ENCODE measurements at places on chromosomes 16 and 17.

DNA sequence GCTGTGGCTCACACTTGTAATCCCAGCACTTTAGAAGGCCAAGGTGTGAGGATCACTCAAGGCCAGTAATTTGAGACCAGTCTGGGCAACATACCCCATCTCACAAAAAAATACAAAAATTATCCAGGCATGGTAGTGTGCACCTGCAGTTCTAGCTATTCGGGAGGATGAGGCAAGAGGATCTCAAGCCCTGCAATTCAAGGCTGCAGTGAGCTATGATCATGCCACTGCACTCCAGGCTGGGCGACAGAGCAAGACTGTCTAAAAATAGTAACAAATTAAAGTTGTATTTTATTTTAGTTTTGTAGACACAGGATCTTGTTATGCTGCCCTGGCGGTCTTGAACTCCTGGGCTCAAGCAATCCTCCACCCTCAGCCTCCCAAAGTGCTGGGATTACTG is 18.2 kb downstream of the USP31 start:
- DNase-seq = no peak

GRCh38 chr17:69239611-69240600 is 11.3 kb upstream of the ABCA10 start:
- no peak for DNase-seq

- DNase-seq = peak; percentile 4
Observed at GRCh38 chr16:60945225-60945624, 1091.0 kb downstream of the CDH8 start.

DNA sequence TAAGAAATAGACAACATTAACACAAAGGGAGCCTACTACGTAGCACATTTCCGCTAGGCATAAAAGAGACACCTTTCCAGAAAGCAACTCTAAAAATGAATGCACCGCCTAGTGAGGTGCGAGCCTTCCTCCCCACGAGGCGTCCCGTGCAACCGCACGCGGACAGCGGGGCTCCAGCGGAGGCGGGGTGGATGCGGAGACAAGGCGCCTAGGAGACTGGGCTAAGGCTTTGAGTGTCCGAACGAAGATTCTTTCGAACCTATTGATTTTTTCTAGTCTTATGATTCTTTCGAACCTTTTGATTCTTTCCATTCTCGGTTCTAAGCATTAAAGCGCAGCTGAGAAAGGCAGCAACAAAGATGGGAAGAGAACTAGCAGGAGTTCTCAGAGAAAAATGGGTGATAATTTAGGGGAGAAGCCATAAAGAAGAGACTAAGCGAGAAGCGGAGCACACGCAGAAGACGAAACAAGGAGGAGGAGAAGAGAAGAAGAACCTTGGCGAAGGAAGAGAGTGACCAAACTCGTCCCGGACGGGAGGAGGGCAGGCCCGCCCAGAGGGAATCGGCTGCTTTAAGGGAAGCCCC is 394 bp upstream of the CPD start:
- DNase-seq = no peak

- peak; percentile 89 for DNase-seq
Observed at GRCh38 chr17:77427391-77427991, 286.7 kb downstream of the SEC14L1 start.

DNA sequence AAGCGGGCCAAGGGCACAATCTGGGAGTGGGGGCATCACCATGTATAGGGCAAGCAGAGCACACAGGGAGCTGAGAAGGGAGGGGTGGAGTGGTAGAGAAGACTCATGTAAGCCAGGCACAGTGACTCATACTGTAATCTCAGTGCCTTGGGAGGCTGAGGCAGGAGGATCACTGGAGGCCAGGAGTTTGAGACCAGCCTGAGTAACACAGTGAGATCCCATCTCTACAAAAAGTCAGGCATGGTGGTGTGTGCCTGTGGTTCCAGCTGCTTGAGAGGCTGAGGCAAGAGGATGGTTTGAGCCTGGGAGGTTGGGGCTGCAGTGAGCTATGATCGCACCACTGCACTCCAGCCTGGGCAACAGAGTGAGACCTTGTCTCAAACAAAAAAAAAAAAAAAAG is 40.8 kb downstream of the ARHGAP27 start:
- DNase-seq = no peak

DNA sequence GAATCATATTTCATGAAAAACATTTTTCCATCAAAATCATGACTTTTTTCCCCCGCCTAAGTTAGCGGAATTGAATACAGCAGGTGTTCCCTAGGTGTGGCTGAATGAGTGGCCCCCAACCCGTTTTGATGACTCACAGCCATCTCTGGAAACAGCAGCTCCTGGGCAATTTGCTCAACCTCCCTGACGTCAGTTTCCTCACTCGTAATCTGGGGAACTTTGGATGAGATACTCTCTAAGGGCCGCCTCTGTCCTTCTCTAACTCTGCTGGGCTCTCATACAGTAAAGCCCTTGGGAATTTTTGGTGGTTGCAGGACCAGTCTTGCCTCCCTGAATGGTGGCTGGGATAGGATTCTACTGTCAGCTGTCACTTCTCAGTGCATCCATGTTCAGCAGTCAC is 11.6 kb upstream of the NTN1 start:
- no peak for DNase-seq

GRCh38 chr17:57785022-57785421 is 39.9 kb upstream of the CCDC182 start:
- DNase-seq = peak; percentile 6

DNA sequence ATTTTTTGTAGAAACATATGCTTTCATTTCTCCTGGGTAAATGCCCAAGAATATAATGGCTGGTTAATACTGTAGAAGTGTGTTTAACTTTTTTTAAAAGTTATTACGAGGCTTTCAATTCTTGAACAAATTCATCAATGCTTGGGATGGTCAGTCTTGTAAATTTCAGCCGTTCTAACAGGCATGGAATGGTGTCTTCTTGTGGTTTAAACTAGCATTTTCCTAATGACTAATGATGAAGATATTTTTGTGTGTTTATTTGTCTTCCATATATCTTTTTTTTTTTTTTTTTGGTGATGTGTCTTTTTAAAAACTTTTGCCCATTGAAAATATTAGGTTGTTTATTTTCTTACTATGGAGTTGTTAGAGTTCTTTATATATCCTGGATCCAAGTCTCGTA is 67.1 kb downstream of the MGAT5B start:
- no peak for DNase-seq

DNA sequence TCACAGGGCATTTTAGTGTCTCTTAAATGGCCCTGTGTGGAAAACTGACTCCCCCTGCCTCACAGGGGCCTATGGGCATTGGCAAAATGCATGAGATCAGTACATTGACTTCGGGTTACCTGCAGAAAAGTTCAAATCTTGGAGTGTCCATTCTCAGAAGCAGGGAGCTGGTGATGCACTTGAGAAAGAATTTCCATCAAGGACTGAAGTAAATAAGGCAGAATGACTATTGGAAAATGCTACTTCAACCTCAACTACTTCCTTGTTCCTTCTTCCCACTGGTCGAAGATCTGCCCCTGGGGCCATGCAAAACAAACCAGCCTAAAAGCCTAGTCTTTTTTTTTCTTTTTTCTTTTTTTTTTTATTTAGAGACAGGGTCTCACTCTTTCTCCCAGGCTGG is 13.8 kb upstream of the GSDMA start:
- no peak for DNase-seq

- no peak for DNase-seq
Observed at GRCh38 chr17:19796457-19796856, 48.4 kb upstream of the ALDH3A1 start.

- no peak for DNase-seq
Observed at GRCh38 chr17:70976447-70976846, 807.1 kb downstream of the KCNJ2 start.

- DNase-seq = no peak
Observed at GRCh38 chr17:36768394-36768793, 167.0 kb downstream of the MRM1 start.

GRCh38 chr17:17297217-17297616 is 6.0 kb upstream of the NT5M start:
- no peak for DNase-seq

DNA sequence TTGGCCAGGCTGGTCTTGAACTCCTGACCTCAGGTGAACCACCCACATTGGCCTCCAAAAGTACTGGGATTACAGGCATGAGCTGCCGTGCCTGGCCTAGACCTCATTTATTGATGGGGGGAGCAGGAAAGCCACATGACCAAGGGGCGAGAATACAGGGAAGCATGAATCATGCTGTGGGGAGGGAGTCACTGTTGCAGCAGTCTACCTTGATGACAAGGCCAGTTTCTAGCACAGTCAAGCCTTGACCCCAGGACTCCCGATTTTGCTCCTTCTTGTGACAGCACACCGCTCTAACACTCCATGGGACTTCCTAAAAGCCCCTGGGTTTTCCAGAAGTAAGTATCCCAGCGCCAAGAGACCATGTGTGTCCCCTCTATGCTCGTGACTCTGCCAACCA is 42.9 kb upstream of the IRF8 start:
- no peak for DNase-seq

GRCh38 chr16:28930652-28931051 is 1.1 kb upstream of the CD19 start:
- no peak for DNase-seq

- no peak for DNase-seq
Observed at GRCh38 chr17:58300336-58300735, 19.6 kb upstream of the MPO start.

DNA sequence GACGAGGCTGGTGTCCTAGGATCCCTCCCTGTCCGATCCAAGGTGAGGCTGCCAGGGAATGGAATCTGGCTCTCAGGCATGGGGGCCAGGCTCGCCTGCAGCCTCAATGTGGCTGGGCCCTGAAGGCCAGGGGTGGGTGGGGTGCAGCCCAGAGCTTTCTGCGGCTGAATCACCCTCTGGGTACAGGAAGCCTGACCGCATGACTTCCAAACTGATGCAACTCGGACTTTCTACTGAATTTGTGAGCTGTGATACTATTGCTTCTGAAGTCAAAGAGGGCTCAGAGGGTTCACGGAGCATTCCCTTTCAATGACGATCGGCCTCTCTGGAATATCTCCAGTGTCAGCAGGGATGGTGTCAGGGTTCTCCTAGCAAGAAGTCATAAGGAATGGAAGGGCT is 123.7 kb downstream of the METRNL start:
- peak; percentile 89 for DNase-seq

- DNase-seq = no peak
Observed at GRCh38 chr16:26365161-26365940, 673.6 kb downstream of the HS3ST4 start.

DNA sequence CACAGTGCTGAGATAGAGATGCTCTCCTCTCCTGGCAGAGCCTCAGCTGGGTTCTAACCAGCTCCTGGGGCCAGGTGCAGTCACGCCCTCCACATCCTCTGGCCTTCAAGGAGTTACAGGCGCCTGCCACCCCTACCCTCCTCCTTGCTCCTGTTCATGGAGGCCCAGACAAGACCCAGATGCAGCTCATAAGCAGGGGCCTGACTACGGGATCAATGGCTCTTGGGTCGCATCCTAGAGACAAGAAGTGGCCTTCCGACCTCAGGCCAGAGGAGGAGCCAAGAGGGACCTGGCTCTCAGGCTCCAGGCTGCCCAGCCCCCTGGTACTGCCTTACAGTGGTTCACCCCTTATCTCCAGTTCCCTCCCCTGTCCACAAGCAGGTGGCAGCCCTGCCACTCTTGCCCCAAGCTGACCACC is 23.0 kb downstream of the ARHGAP27 start:
- no peak for DNase-seq

GRCh38 chr17:7744416-7744815 is 26.9 kb downstream of the DNAH2 start:
- DNase-seq = no peak

GRCh38 chr17:35315283-35315682 is 58.1 kb downstream of the SLFN11 start:
- peak; percentile 40 for DNase-seq

GRCh38 chr16:27421961-27422740 is 20.2 kb downstream of the IL21R start:
- no peak for DNase-seq

GRCh38 chr16:75226550-75227360 is 8.0 kb downstream of the CTRB1 start:
- DNase-seq = no peak

DNA sequence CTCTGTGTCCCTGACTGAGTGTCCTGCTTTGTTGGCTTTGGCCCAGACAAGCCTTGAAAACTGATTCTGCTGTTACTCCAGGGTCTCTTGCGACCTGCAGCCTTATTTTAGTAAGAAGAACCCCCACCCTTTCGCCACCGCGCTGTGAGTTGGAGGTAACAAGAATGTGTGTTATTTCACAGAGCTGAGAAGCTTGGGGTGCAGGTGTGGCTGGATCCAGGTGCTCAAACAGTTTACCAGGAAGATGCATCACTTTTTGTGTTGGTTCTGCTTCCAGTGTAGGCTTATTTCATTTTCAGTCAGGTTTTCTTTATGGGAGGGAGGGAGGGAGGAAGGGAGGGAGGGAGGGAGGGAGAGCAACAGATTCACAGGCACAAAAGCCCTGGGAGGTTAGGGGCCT is 243.5 kb downstream of the SNX29 start:
- DNase-seq = no peak

DNA sequence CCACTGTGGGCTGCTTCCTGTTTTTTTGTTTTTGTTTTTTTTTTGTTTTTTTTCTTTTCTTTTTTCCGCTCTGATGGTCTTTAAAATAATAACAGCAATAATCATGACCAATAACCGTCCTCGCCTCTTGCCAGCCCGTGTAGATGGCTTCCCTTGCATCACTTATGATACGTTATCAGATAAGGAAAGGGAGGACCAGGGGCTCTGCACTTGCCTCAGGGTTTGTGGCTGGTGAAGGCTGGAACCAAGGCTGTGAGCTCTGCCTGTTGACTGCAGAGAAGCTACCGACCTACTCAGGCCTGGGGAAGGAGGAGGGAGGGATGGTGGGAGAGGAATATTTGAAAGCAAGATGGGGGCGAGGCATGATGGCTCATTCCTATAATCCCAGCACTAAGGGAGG is 114.0 kb upstream of the SDK2 start:
- no peak for DNase-seq

GRCh38 chr17:46032909-46033308 is 33.9 kb downstream of the STH start:
- no peak for DNase-seq

- no peak for DNase-seq
Observed at GRCh38 chr16:10408824-10409381, 23.0 kb downstream of the ATF7IP2 start.

- no peak for DNase-seq
Observed at GRCh38 chr17:12409082-12409481, 256.6 kb upstream of the MYOCD start.

GRCh38 chr17:75153780-75154194 is 525 bp downstream of the JPT1 start:
- no peak for DNase-seq

GRCh38 chr17:80694992-80695912 is 150.6 kb downstream of the RPTOR start:
- no peak for DNase-seq

- DNase-seq = no peak
Observed at GRCh38 chr16:23232806-23233205, 50.3 kb downstream of the SCNN1G start.

DNA sequence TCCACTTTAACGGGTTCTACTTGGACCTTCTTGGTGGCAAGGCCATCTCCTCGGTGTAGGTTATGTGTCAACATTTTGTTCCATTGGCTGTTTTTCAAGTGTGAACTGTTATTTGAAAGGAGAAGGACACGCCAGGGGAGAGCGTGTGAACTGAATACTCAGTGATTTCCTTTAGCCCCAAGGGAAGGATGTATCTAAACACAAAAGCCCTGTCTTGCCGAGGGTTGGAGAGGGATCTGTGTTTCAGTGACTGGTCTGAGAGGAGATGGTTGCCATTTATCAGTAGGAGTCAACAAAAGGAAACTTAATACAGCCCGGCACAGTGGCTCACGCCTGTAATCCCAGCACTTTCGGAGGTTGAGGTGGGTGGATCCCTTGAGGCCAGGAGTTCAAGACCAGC is 50.0 kb downstream of the USP10 start:
- no peak for DNase-seq

- peak; percentile 26 for DNase-seq
Observed at GRCh38 chr16:29779474-29779873, 1.4 kb downstream of the ZG16 start.
